ENCODE measurements at places on chromosomes 4 and X.
A peak's percentile ranks its signal among the peaks of the same experiment; 100 is the strongest.

GRCh38 chr4:113160548-113160947, 111.1 kb downstream of the ANK2 start:
- no peak for DNase-seq

GRCh38 chr4:27272217-27272616, 411.6 kb downstream of the STIM2 start:
- DNase-seq = no peak

DNA sequence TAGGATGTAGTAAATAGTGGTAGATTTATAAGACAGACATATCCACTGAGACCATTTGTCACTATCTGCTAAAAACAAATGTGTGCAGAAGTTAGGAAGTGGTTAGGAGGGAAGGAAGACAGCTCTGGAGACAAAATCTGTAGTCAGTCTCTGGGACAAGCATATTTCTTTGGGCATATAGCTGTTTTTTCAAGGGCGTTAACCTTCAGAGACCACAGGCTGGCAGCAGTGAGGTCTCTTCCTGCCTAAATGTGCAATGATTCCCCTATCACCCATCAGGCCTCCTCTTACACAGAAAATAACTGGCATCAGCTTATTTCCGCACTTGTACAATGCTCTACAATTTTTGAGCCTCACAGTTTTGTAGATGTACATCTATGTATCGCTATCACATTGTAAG, 6.5 kb downstream of the TMEM150C start:
- DNase-seq = no peak

DNA sequence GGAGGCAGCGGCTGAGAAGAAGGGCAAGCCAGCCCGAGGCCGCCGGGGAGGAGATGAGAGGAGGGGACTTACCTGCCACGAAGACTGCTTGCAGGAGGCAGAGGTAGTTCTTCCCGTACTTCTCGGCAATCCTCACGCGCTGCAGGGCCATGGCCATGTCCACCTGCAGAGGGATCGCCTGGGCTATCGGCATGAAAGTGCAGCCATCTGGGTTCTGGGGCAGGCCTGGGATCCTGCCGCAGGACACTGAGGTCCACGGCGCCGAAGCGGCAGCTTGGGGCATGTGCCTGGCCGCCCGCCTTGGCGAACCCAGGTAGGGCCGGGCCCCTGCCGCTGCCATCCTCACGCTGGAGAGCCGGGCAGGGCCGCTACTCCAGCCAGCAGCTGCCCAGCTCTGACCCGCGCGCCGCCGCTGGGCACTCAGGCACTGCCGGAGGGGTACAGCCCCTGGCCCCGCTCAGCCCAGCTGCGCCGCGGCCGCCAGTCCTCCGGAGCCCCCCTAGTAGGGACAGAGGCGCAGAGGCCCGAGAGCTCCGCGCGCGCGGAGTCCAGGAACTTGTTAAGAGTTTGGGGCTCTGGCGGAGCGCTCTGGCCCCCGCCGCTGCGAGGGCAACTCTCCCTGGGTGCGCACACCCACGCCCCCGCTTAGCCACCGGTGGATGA, 16.0 kb downstream of the MCF2 start:
- no peak for DNase-seq

- peak; percentile 27 for DNase-seq
Observed at GRCh38 chr4:70706516-70706915, 15.2 kb upstream of the RUFY3 start.

DNA sequence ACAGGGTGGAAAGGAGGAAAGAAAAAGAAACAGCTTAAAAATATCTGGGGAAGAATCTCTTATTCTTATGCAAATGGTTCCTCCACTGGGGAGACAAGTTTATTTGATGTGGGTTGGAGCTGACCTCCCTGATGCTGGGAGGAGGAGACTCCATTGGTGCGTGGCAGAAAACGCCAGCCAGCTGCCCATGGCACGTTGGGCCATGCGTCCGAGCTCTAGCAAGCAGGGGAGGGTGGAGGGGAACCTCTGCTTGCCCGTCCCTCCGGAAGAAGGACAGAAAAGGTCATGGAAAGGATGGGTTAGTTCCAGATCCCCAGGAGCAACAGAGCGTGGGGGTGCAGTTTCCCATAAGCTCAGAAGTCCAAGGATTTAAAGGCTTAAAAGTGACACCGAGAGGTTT, 210.4 kb downstream of the KLHL4 start:
- DNase-seq = no peak

DNA sequence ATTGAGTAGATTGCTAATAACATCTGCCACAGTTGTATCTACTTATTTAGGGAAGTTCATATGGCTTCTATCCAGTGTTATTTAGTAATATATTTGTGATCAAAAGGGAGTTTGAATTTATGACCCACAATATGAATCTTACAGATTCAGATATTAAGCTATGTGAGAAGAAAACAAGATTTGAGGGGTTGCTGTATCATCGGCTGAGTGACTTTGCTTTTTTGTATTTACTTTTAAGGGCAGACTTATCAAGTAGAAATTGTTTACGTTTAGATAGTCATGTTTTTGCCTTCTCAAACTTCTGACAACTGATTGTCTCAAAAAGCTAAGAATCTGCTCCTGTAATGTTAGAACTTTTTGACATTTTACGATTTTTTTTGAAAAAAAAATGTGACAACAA, 17.2 kb upstream of the DCK start:
- peak; percentile 76 for DNase-seq

DNA sequence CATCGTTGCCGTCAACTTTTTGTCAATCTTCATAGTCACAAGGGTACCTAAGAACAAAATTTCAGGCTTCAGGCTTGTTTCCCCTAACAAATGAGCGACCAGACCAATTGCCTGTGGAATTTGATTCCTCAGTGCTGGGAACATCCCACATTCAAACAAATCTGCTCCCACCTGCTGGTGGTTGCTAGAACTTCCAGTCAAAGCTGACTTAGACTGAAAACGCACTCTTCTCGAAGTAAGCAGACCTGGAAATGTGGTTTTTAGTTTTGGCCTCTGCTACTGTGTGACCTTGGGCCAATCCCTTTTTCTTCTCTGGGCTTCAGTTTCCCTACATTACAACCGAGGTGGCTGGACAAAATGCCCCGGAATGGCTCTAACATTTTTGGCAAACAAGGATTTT, 1.8 kb upstream of the GABRQ start:
- peak; percentile 6 for DNase-seq

DNA sequence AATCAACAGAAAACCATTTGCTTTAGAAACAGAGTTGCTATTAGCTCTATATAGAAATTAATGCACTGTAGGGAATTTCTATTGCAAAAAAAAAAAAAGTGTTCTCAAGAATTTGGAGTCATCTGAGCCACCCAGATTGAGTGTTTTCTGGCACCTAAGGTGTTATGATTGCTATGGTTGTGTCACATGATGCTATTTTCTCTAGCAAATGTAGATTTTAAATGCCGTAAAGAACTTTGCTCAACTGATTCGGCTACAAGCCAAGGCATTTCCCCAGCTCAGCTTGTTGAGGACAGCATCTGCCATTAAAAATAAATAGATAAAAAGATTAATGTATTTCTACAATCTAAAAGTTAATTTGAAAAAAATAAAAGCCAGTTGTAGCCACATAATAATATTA, 712.8 kb downstream of the FAT4 start:
- no peak for DNase-seq

DNA sequence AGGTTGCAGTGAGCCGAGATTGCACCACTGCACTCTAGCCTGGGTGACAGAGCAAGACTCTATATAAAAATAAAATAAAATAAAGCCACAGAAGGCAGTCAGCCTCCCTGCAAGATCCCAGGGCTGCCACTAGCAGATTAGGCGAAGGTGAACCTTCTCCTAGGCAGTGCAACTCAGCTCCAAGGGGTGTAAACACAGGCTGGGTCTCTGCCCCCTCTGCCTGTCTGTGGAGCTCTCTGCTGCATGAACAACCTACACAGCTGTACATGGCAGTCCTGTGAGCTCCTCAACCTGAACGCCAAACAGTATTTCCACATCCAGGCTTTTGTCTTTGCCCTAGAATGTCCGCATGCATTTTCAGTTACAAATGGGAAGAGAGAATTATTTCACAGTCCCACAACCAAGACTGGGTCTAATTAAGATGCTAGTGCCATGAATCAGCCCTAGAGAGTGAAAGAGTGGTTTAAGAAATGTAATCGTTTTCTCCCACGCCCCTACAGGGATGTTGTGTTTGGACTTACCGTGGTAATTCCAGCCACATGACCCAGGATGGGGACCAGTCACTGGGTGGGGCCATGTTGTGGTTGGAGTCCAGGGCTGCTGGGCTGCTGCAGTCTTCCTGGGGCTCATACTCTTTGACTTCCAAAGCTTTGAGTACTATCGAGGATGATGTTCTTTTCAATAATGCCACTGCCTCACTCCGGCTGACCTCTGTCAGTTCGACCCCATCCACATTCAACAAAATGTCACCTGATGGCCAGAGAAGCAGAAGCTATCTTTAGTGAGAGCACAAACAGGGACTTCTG, 99.0 kb downstream of the FIP1L1 start:
- no peak for DNase-seq

GRCh38 chr4:117001077-117001476, 84.3 kb downstream of the TRAM1L1 start:
- DNase-seq = no peak

- DNase-seq = no peak
Observed at GRCh38 chrX:84258708-84259107, 70.7 kb upstream of the RPS6KA6 start.

DNA sequence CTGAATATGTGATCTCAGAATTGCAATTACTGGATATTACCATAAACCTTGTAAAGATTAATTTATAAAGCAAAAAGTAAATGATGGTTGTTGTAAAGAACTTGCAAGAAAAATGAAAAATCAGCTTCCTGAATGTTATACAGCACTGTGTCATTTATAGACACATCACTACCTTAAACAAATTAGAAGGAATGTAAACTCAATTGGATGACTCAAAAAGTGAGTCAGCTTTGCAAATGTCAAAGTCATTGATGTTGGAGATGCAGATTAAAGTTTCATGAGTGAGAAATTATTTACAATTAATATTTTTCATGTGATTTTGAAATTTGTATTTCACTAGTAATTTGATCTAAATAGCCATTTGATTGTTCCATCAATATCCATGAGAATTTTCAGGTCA, 193.2 kb downstream of the RAPGEF2 start:
- DNase-seq = peak; percentile 13

GRCh38 chr4:23323436-23323835, 566.4 kb downstream of the PPARGC1A start:
- no peak for DNase-seq

DNA sequence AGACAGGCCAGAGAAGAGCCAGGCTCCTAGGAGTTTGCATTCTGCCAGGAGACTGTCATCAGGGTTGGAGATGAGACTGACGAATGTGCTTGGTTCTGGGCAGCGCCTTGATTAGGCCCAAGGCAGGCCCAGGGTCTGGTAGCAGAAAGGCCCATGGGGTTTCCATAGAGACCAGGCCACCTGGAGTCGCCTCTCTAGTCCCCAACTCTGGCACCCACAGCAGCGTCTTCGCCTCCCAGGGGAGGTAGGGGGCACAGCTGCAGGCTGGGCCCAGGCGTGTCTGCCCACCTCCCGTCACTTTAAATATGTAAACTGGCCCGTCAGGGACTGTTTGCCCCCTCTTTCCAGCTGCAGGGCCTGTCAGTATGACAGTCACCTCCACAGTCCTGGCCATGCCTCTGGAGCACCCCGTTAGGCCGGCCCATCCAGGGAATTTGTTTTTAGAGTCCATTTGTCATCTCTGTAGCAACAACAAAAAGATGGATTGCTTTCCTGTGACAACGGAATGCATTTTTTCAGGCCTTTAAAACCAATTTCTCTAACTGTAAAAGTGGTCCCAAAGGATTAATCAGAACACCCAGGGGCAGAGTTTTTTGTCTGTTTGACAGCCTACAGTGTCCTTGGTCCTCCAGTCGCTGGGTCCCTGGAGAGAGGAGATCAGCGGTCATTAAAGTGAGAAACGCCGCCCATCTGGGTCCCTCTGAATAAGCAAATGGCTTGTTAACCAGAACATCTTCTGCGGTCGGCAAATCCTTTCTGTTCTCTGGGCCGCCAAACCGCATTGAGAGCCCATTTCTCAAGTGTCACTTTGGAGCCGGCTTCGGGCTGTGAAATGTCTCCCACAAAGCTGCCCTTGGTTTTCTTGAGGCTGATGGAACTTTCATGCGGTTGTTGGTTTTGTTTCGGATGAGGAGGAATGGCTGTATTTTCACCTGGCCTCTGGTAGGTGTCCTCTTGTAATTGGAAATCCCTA, 153.0 kb upstream of the PSAPL1 start:
- DNase-seq = no peak

GRCh38 chrX:129719268-129719667, 19.5 kb upstream of the XPNPEP2 start:
- no peak for DNase-seq

- DNase-seq = no peak
Observed at GRCh38 chr4:4216648-4217047, 10.1 kb downstream of the OTOP1 start.

GRCh38 chr4:9994246-9994847, 26.9 kb downstream of the SLC2A9 start:
- DNase-seq = no peak
